ENCODE measurements at places on chromosomes 2 and 18.
A peak's percentile ranks its signal among the peaks of the same experiment; 100 is the strongest.

DNA sequence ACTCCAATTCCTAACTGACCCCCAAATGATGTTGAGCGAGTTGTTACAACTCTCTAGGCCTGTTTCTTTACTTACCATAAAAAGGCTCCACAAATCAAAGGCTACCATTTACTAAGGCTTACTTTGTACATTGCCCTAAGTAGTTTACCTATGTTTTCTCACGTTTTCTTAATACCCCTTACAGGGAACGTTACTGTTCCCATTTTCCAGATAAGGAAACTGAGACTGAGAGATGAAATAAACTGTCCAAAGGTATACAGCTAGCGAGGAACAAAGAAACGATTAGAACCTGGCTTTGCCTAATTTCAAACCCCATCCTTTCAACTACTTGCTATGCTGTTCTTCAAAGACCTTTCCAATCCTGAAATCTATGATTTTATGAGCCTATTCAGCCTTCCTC lies 74.8 kb upstream of the SPTBN1 start:
- no peak for DNase-seq

GRCh38 chr2:158575051-158575635 lies 118.4 kb downstream of the PKP4 start:
- DNase-seq: no peak

DNA sequence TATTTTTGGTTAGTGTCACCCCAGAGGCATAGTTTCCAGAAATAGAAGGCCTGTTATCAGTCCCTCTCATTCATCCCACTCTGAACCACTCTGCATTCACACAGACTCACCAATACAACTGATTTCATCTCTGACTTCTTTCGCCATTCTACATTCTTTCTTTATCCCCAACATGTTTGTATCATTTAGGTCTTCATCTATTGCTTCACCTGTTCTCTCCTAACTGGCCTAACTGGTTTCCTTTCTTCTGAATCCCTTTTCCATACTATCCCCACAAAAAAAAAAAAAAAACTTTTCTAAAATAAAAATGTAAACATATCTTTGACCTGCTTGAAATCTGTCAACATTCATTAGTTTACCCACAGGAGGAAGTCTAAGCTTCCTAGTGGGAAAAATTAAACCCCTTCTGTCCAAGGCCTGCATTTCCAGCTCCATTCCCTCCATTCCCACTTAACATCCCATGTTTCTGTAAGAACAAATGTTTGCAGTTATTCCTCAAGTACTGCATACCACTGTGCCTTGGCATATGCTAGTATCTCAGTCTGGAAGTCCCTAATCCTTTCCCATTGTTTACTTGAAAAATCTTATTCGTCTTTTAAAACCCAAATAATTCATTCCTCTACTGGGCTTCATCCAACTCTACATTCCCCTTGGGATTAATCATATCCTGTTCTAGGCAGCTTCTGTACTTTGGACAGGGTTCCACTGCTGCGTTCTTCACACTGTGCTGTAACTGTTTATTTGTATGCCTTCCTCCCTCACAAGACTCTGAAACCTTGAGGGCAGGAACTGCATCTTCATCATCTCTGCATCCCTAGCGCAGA lies 68.5 kb downstream of the FIGN start:
- DNase-seq: peak; percentile 94

GRCh38 chr2:232485348-232485756 lies 2.3 kb downstream of the ECEL1 start:
- DNase-seq: no peak

DNA sequence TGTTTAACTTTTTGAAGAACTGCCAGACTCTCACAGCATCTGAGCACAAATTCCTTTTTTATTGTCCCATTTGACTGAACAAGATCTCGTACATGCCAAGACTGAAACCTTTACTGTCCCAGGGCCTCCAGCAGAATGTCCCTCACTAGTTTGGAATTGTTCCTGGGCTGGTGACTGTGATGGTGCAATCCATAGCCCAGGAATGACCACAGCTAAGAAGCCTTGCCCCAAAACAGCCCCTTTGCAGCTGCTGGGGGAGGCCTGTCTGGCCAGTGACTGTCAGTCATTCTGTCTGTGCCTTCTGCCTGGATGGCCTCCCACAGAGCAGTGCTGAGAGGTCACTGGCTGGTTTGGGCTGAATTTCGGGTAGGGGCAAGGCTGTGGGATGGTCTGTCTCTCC lies 184.5 kb upstream of the MSH6 start:
- no peak for DNase-seq

GRCh38 chr2:227719641-227720040 lies 1.8 kb upstream of the SLC19A3 start:
- no peak for DNase-seq

DNA sequence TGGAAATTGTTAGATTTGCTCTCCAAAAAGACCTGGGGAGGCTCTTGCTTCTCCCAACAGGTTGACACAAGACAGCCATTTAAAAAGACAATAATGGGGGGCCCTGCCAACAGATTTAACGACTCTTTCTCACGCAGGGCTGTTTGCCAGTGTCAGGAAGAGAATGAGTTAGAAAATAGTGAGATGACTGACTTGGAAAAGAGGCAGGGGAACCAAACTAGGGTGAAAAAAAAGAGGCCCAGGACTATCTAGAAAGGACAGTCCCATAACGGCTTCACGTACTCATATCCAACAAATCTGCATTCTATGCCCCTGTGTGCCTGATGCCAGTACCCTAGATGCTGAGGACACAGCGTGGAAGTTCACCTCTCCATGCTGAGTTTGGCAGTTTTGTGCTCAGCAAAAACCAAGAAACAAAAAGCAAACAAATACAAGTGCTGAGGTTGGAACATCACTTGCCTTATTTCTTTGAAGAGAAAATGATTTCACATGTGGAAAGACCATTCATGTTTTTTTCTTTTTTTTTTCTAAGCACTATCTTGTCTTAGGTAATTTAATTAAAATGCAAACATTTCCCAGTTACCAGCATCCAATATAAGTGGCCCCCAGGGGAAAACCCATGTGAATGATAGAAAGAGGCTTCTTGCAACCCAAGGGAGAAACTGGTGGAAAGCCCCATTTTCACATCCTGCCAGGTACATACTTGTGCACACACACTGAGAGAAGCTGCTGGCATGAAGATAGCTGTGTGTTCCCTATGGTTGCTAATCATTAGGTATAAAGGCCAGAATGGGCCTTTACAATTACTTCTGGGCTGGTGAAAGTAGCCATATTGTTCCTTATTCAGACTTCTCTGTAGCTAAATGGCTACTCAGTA lies 10.6 kb upstream of the WIPF1 start:
- DNase-seq: no peak

All from RPMI7951 (cell line).